Central memory CD4-positive, alpha-beta T cell (primary cell): ENCODE measurements at places on chromosomes 5 and 9.

- DNase-seq = no peak
Measured at GRCh38 chr5:68476854-68477253, 261.3 kb downstream of the PIK3R1 start.

- no peak for DNase-seq
Measured at GRCh38 chr9:86902586-86902985, 44.7 kb downstream of the GAS1 start.

- DNase-seq = no peak
Measured at GRCh38 chr5:147874910-147875367, 3.6 kb upstream of the SCGB3A2 start.

- no peak for DNase-seq
Measured at GRCh38 chr9:126131066-126132010, 195.3 kb upstream of the MVB12B start.

GRCh38 chr5:169744336-169744735 lies 107.3 kb downstream of the DOCK2 start:
- DNase-seq = no peak
